ENCODE measurements at places on chromosomes 5 and 9.

DNA sequence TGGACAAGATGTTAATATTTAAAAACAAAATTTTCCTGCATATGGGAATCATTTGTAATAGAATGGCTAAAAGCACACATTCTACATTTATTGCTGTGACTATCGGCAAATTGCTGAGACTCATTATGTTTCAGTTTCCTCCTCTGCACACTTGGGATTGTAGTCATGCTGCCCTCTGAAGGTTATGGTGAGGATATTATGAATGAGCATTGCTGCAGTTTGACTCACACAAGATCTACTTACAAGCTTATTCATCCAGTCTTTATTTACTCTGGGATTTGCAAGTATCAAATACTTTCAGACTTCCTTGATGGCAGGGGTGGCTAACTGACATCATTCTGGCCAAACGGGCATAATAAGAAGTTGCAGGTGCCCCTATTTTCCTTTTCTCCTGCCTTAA, 9.5 kb upstream of the NFIL3 start:
- DNase-seq: no peak

DNA sequence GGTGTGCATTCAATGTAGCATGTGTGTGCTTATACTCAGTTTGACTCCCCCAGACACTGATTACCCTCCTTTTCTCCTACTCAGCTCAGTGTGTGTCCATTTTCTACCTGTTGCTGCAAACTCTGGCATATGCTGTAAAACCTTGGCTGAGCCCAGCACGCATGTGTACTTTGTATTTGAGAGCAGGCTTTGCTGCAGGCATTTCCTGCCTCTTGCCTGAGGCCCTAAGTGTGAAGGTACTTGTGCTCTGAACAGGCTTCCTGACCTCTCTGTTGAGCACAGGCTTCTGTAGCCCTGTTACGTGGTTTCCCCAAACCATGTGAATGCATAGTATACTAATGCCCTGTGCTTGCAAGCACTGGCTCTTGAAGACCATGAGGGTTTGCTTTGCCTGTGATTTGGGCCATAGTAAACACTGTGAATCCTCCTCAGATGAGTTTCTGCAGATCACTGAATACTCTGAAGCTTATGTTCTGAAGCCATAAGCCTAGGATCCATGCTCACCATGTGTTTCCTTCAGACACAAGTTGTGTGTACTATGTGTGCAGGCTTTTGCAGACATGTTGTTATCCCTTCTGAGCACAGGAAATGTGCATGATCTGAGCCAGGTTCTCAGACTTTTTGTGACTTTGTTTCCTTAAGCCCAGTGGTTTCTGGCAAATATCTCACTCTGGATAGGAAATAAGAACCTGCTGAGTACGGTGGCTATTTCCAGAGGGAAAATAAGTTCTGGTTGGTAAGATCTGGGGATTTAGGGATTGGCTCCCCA, 124.9 kb upstream of the RUSC2 start:
- DNase-seq: no peak

GRCh38 chr5:75463726-75464125, 47.7 kb downstream of the CERT1 start:
- no peak for DNase-seq

- DNase-seq: no peak
Measured at GRCh38 chr9:93012963-93013855, 45.3 kb upstream of the SUSD3 start.

DNA sequence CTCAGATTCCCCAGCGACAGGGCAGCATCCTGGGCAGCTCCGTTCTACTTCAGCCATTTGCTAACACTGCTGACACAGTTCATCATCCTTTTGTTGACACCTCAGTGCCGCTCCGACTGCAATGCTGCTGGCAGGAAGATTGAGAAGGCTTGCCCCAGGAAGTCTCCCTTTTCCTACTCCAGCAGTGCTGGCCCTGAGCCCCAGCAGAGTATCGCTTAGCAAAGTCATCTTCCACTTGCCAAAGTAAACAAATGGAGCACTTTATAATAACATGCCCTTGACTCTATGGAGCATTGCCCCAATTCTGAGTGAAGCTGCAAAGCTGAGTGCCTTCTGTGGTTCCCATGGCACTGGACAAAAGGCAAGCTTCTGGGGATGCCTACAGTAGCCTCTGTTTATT, 32.2 kb downstream of the PRLR start:
- no peak for DNase-seq

DNA sequence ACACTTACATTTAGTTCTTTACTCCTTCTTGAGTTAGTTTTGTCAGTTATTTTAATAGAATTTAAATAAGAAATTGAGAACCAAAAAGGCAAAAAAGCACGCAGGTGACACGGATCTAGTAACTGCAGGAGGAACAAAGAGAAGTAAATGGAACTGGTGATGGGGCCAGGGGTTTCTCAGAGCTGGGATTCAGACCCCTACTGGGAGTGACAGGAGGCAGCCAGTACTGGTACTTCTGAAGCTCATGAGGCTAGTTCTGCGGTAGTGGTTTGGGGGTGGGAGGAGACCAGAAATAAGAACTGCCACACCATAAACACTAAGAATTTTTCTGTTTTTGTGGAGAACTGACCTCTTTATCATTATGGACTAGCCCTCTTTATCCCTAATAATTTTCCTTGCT, 48.2 kb downstream of the OXCT1 start:
- no peak for DNase-seq

DNA sequence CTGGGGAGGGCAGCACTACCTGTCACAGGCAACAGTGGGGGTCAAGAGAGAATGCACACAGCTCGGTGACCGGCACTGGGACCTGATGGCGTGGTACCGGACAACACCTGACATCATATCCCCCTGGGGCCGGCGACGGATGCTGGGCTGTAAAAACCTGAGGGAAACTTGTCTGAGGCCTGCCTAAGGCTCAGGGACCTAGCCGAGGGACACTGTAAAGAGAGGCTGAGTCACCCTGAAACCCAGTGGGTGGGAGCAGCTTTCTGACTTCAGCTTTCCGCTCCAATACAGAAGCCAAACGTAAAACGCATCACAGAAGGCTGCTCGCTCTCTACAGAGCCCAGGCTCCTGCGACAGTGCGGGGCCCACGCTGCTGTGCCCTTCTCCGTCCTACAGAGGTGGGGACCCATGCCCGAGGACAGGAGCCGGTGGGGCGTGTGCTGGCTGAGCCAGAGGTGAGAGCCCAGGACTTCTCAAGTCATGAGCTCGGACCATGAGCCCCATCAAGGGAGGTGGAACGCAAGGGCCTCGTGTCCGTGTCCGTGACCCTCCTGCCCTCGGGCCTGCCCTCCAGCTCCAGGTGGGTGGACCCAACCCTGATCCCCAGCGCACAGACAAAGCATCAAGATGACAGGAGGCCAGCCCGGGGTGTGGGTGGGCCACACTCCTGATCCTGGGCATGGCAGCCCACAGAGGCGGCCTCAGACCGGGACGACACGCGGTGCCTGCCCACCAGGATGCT, 5.3 kb downstream of the RALGDS start:
- DNase-seq: peak; percentile 48

DNA sequence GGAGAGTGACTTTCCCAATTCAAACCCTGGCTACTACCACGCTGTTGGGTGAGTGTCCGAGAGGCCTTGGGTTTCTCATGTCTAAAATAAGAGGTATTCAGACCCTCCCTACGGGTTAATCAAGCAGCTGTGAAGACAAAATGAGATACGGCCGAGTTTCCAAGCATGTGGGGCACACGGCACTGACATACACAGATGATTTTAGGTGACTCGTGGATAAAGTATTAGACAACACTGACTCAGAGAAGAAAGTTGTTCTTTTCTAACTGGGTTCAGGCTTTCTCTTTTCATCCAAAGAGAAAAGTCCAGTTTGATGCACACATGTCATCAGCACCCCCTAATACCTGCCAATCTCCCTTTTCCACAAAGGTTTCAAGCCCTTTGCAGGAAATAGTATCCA, 15.6 kb downstream of the FOXI1 start:
- no peak for DNase-seq

DNA sequence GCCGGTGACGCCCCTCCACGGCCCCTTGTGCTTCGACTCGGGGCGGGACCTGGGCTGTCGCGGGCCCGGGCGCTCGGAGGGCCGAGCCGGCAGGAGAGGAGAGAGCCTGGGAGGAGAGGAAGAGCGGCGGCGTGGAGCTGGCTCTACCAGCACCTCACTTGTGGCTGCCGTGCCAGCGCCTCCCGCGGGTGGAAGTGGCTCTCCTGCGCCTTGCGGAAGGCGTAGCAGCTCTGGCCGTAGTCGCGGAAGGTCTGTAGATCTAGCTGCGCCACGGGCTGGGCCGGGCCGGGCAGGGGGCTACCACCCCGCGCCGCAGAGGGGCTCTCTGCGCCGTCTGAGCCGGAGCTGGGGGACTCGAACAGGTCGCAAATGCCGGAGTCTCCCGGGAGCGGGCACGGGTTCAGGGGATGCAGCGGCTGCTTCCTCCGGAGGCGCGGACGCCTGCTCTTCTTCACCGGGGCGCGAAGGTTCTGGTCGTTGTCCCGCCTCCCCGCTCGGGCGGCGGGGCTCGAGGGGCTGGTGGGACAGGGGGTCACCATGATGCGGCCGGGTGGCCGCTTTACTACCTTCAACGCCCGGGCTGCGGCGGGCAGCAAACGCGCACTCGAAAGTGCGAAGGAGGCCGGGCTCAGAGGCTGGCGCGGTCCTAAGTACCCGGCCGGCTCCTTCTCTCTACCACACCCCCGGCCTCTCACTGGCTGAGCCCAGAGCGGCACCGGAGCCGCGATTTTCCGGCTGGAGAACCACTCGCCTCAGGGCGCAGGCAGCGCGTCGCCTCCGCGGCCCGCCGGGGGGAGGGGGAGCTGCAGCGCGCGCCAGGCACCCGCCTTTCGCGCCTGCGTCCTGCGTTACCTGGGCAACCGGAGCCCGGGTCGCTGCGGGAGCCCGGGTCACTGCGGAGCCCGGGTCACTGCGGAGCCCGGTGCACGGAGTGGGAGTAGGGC, at the start of gene CCNO:
Gene CCNO, minus strand, starts transcription at position 624 of the 944 bp plus-strand sequence. Its CDS starts 85 bp downstream, at position 539.
- no peak for DNase-seq

GRCh38 chr5:383621-384020, 59.4 kb upstream of the EXOC3 start:
- no peak for DNase-seq

- DNase-seq: no peak
Measured at GRCh38 chr9:110178281-110178680, 29.7 kb downstream of the C9orf152 start.

DNA sequence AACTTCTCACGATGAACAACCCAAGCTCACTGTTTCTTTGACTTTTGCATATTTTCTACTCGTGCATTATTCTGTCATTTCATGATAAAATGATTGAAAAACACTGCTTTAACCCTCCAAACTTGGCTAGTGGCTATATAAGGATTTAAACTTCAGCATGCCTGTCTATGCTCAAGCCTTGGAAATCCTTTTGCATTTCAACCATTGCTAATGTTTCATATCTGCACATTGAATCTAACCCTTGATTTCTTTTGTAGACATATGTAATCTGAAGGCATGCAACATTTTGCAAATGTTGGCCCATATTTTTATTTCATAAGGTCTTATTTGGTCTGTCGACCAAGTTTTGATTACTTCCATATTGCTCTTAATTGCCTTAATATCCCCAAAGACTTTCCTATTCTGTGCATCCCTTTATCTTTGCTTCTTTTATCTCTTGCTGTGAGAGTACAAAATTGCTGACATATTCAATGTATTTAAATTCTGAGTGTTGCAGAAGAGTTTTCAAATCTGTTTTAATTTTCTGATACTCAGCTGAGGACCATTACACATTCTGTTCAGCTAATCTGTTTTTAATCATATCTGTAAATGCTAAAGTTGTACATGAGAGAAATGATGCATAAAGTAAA, 403.7 kb upstream of the ZNF608 start:
- no peak for DNase-seq

- no peak for DNase-seq
Measured at GRCh38 chr5:98308960-98309359, 464.5 kb upstream of the RGMB start.

GRCh38 chr5:24042688-24043087, 535.3 kb downstream of the PRDM9 start:
- DNase-seq: no peak

DNA sequence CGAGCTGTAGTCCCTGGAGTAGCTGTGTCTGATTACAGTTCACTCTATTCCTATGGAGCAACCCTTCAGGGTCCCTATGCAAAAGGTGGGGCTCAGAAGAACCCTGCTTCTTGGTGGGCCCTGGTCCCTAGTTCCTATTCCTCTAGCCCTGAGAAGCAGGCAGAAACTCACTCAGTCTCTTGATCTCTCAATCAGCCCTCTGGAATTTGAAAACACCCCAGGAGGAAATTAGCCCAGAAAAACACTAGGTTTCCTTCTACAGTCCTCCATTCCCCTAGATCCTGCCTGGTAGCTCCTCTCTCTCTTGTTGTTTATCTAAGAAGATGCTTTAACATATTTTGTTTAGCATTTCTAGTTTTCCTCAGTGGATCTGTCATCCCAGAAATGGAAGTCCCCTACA, 7.6 kb downstream of the RGS3 start:
- no peak for DNase-seq

DNA sequence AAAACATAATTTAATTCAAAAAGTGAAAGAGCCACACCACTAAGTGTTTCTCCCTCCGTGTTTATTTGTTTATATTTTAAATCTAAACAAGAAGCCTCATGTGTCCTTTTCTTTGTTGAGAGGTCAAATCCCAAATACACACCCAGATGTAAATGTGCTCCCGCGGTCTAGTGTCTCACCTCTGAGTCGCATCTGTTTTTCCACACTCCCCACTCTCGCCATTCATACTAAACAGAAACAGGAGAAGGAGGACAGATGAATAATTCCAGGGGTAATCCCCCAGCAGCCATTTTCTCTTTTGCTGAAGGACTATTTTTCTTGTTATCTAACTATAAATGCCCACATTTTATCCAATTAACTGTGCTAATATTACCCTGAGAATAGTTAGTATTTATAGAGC, 361.6 kb upstream of the RIOK2 start:
- DNase-seq: no peak

DNA sequence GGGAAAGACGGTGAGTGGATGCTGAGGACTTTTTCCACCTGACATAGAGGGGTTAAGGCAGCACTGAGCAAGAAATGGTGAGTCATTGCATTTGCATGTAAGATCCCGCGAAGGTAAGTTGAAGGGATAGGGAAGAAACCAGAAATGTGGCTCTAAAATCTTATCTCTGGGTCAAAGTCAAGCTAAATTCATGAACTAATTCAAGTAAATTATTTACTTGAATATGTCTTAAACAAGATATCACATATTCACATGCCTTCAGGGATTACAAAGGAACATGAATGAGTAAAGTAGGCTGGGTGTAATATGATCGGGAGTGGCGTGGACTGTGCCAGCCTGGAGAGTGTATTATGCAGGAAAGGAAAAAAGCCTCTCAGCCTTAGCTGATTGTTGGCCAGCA, 74.4 kb upstream of the EQTN start:
- DNase-seq: no peak

GRCh38 chr9:83469722-83470121, 68.5 kb downstream of the FRMD3 start:
- no peak for DNase-seq

DNA sequence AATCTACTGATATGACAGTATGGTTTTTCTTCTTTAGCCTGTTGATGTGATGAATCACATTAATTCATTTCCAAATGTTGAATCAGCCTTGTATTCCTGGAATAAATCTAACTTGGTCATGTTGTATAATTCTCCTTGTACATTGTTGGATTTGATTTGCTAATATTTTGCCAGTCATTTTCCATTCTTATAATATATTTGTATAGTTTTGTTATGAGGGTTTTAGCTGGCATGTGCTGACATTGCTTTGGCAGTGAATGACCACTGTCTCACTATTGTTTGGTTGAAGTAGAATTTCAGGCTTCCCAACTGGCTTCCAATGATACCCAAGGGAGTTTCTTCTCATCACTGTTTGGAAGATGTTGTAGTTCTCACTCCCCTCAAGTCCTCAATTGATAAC, 983.0 kb upstream of the PTPRD start:
- DNase-seq: no peak
